Cardiac muscle cell (in vitro differentiated cells and primary cell): ENCODE measurements at places on chromosomes 13 and 19. TPM values are rescaled to one million over a fixed set of nuclear protein-coding genes. Genes with fewer than 3 reads are reported as not detected.

DNA sequence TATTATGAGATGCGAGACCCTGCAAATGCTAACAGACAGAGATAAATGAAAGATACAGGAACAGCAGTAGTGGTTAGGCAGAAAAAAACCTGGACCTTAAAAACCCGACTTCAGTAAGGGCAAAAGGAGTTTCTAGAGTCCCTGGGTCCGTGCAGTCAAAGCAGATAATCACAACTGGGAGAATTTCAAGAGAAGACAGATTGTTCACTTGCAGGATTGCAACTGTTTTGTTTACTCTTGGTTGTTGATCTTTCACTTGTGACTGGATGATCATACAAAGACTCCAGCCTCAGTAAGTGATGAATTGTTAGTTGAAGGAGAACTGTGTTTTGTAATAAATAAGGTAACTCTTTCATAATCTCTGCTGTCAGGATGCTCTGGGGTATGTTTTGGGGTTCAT, 135.1 kb downstream of the GPC6 start:
- no peak for DNase-seq

DNA sequence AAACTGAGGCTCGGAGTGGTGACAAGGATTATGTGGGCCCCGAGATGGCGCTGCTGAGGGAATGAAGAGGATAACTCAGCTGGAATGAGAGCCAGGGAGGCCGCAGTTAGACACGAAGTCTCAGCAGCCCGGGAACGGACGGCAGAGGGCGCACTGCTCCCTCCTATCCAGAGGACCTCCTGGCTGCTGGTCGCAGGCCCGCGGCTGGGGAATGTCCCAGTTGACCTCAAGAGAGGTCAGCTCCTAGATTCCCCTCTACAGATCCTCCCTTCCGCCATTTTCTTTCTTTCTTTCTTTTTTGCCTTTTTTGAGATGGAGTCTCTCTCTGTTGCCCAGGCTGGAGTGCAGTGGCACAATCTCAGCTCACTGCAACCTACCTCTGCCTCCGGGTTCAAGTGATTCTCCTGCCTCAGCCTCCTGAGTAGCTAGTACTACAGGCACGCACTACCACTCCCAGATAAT, 24.1 kb upstream of the ASPDH start:
- DNase-seq: peak; percentile 95

DNA sequence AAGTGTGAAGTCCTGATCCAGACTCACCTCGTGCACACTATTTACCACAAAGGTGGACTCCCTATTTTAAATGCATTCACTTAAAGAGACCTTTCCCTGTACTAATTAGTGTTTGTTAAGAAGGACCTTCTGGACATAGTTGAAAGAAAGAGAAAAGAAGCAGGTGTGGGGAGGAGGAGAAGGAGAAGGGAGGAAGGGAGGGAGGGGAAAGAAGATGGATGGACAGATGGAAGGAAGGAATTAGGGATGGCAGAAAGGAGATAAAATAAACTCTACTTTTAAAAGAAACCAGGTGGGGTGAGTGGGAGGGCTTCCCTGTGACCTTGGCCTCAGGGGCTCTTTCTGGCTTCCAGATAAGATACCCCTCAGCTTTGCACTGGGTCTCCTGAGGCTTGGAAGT, 21.4 kb downstream of the ZNF175 start:
- no peak for DNase-seq

GRCh38 chr19:45321848-45322247, 827 bp downstream of the CKM start:
- no peak for DNase-seq

GRCh38 chr13:31093145-31093885, 68.4 kb downstream of the HSPH1 start:
- DNase-seq: no peak

DNA sequence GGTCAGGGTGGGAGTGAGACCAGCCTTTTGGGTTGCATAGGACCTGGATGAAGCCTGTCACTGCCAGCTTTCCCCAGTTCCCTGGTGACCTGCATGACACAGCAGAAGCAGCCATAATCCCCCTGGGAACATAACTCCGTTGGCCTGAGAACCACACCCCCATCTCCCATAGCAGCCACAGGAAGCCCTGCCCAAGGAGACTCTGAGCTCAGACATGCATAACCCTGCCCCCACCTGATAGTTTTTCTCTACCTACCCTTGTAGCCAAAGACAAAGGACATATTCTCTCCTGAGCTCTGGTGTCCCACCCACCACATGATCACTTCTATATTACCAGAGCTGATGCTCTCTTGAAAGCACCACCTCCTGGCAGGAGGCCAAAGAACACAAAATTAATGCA, 413.5 kb upstream of the HTR2A start:
- DNase-seq: no peak

GRCh38 chr19:35514282-35514809, 897 bp upstream of the DMKN start:
- DNase-seq: peak; percentile 72

- DNase-seq: peak; percentile 58
Measured at GRCh38 chr19:55099557-55100506, 17.6 kb downstream of the PPP1R12C start.

GRCh38 chr19:51480590-51480989, 2.3 kb downstream of the CEACAM18 start:
- peak; percentile 56 for DNase-seq

DNA sequence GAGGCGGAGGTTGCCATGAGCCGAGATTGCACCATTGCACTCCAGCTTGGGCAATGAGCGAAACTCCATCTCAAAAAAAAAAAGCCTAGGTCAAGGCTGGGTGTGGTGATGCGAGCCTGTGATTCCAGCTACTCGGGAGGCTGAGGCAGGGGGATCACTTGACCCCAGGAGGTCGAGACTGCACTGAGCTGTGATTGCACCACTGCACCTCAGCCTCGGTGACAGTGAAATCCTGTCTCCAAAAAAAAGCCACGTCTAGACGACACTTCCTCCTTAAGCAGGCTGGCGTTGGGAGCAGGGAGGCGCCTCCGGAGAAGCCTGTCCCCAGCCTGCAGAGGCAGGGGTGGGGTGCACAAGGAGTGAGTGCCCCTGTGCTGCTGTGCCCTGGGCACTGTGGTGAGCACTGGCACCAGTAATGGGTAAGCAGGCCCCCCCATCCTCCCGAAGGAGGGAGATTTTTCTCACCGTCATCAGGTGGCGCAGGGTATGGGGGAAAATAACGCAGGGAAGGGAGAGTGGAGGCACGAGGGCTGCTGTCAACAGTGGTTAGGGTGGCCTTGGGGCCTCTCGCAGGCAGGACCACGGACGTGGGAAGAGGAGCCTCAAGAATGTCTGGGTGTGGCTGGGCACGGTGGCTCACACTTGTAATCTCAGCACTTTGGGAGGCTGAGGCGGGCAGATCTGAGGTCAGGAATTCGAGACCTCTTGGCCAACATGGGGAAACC, 706 bp downstream of the P2RY11 start:
- DNase-seq: peak; percentile 24

DNA sequence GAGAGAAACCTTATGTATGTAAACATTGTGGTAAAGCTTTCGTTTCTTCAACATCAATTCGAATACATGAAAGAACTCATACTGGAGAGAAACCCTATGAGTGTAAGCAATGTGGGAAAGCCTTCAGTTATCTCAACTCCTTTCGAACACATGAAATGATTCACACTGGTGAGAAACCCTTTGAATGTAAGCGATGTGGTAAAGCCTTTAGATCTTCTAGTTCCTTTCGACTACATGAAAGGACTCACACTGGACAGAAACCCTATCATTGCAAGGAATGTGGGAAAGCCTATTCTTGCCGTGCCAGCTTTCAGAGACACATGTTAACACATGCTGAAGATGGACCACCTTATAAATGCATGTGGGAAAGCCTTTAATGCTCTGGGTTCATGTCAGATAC, 24.7 kb downstream of the ZNF136 start:
- no peak for DNase-seq

- no peak for DNase-seq
Measured at GRCh38 chr13:96785986-96786385, 208.3 kb downstream of the OXGR1 start.

GRCh38 chr13:40876020-40876738, 86.8 kb downstream of the SLC25A15 start:
- DNase-seq: no peak

GRCh38 chr13:86737334-86737932, 933.7 kb upstream of the SLITRK5 start:
- no peak for DNase-seq

- DNase-seq: no peak
Measured at GRCh38 chr19:29858000-29858596, 46.3 kb downstream of the CCNE1 start.

- DNase-seq: no peak
Measured at GRCh38 chr19:13757805-13758772, 6.2 kb upstream of the MRI1 start.

DNA sequence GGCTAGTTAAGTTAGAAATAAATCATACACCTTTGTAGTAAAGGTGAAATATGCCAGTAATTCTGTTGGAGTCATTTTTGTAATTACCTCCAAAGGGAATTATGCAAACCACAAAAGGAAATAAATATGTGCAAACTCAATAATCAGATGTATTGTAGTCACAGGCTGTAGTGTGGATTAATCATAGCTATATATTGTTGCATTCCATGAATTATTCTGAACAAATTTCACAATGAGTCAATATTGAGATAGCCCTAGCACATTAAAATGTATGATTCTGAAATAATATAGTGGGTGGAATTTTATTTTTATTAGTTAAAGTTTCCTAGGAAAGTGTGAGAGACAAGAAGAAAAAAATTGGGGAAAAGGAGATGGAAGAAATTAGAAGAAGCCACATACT, 790.5 kb upstream of the PCDH20 start:
- no peak for DNase-seq

- no peak for DNase-seq
Measured at GRCh38 chr19:56085571-56086275, 35.4 kb downstream of the ZNF787 start.

- no peak for DNase-seq
Measured at GRCh38 chr19:29519146-29519545, 6.6 kb upstream of the VSTM2B start.

- no peak for DNase-seq
Measured at GRCh38 chr19:33347300-33347699, 26.2 kb upstream of the CEBPG start.

- DNase-seq: no peak
Measured at GRCh38 chr13:60175571-60175970, 11.8 kb upstream of the DIAPH3 start.

DNA sequence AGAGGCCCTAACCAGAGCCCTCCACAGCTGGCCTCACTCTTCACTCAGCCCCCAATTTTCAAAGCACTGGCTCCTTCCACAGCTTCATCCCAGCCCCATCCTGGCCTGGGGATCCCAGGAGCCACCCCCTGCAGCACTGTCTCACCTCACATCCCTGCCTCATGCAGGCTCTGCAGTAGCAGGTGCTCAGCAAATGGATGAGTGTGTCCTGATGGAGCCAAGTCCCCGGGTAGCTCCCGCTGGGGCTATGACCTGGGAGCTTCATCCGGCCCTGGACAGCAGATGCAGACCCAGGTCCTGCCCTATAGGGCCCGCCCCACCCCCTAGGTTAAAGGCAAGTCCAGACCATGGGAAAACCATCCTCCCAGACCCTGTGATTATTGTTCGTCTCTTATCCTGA, 143.2 kb upstream of the ZNF507 start:
- DNase-seq: no peak

GRCh38 chr19:19224852-19225494, 13.2 kb downstream of the NCAN start:
- peak; percentile 70 for DNase-seq

GRCh38 chr19:46863818-46864629, 3.2 kb downstream of the ARHGAP35 start:
- DNase-seq: peak; percentile 84

DNA sequence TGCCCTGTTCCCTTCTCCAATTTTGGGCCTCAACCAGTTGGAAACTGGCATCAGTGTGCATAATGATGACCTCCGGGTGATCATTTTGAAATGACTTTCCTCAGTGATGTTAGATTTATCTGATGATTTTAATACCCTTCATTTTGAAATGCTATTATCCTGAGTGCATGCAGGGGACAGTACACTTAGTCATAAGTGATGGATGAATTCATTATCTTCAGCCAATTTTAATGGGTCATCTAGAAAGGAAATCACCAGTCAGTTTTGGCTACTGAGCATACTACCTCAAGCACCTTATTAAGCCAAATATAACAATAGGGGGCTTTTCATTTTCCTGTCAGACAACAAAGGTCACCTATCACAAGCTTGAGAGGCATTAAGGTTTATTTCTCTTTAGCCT, 118.5 kb upstream of the MIR17HG start:
- DNase-seq: no peak

DNA sequence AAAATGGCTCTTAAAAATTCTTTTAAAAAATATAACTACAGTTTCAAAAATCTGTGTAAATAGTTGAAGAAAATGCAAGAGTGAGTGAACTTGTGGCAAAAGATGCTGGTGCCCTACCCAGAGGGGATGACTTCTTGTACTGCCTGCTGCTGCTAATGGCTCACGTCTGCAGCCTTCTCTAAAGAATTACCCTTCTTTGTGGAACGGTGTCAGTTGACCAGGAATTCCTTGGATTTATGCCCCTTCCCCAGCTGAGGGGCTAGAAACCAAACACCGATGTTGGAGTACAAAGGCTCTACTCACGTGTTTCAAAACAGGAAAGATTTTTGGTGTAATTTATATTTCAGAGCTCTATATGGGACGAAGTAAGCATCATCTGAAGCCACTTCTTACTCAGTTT, 1582.8 kb downstream of the OLFM4 start:
- DNase-seq: no peak

DNA sequence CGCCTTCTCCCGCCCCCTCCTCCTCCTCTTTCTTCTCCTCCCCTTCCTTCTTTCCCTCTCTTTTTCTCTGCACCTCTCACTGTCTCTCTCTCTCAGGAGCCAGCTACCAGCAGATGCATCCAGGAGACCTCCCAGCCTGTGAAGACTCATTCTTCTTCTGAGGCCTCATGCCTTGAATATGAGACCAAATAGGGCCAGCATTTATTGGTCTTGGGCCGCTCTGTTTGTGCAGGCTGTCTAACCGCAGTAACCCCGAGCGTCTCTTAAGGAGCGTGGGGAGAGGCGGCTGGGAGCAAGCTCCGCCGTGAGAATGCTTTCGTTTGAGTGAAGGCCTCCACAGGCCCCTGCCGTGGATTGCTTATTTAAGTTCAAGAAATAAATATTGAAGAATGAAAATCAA, 167.0 kb downstream of the NUFIP1 start:
- DNase-seq: no peak

RAX2 gene
- not detected in 2 replicates for total RNA-seq

SERP2 gene
- total RNA-seq: 3.5 and 8.6 TPM in 2 replicates

SKA3 gene
- 4.1 and 7.8 TPM in 2 replicates for total RNA-seq

ZNF529 gene
- 18.6 and 19.2 TPM in 2 replicates for total RNA-seq

ZSCAN22 gene
- total RNA-seq: 2.4 and 2.5 TPM in 2 replicates

KLK3 gene
- total RNA-seq: not detected in 2 replicates

SIGLEC11 gene
- 0.03 TPM in 1 of 2 replicates, not detected in the other for total RNA-seq

IGFL3 gene
- not detected in 2 replicates for total RNA-seq

ZNF544 gene
- 95.9 and 103 TPM in 2 replicates for total RNA-seq

TBXA2R gene
- 0.15 and 0.18 TPM in 2 replicates for total RNA-seq

PNMA8A gene
- 67.8 and 71.7 TPM in 2 replicates for total RNA-seq

KLHL1 gene
- not detected in 2 replicates for total RNA-seq

SIGLEC9 gene
- not detected in 2 replicates for total RNA-seq

EML2 gene
- 24.7 and 41.0 TPM in 2 replicates for total RNA-seq

RASIP1 gene
- total RNA-seq: 3.2 and 5.5 TPM in 2 replicates

GIPC3 gene
- total RNA-seq: 0.28 and 0.54 TPM in 2 replicates

CFD gene
- total RNA-seq: 1.6 and 2.9 TPM in 2 replicates

ZNF541 gene
- total RNA-seq: 0.49 TPM in 1 of 2 replicates, not detected in the other

KLK2 gene
- not detected in 2 replicates for total RNA-seq

ERICH4 gene
- not detected in 2 replicates for total RNA-seq

ZNF296 gene
- total RNA-seq: 0.85 and 3.4 TPM in 2 replicates
